ENCODE measurements at places on chromosomes 12 and 14.
A peak's percentile ranks its signal among the peaks of the same experiment; 100 is the strongest.

- no peak for DNase-seq
Observed at GRCh38 chr12:2854669-2855453, 2.0 kb downstream of the TEX52 start.

DNA sequence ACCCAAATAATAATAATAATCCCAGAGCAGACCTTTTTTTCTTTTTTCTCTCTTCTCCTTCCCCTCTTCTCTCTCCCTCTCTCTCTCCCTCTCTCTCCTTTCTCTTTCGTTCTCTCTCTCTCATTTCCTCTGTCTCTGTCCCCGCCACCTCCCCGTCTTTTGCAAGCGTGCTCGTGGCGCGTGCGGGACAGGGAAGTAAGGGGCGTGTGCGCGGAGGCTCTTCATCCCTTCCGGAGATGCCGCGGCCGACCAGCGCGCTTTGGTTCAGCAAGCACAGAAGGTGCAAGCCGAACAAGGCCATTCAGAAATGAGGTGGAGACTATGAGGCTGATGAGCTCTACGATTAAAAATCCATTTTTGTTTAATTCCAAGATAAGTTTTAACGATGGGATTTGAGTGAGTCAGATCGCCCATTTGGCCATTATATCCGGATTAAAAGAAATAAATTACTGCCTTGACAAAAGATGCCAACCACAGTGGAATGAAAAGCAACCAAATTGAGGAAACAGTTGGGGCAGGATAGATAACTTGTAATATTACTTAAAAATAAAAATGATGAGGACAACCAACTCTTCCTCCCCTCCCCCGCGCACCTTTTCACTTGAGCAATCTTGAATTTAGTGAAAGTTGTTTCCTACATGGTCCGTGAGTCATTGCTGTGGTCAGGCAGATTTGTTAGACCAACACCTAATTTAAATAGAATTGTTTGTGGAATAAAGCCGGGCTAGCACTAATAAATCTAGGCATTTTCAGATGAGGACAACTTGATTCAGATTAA, 1.2 kb upstream of the AMIGO2 start:
- DNase-seq = peak; percentile 54

DNA sequence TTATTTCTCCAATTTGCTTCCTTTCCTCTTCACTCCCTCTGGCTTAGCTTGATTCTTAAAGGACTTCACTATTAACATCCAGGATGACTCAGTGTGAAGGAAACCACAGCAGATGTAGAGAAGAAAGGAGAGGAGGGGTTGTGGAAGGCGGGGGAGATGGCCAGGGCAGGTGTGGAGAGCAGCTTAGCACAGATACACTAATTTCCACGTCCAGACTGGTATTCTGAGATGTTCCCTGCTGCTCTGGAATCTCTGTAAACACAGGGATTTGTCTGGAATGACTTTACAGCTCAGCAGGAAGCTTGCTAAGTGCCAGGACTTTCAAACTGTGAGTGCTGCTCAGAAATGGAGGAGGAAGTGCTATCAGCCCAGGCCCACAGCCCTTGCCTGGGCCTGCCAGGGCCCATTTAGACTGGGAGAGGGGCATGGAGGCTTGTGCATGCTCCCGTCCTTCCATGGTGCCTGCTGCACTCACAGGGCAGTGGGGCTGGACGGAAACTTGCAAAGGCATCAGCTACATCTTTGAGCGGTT, 202.5 kb upstream of the DDHD1 start:
- DNase-seq = no peak

- DNase-seq = no peak
Observed at GRCh38 chr12:101743242-101743641, 4.0 kb upstream of the SYCP3 start.

DNA sequence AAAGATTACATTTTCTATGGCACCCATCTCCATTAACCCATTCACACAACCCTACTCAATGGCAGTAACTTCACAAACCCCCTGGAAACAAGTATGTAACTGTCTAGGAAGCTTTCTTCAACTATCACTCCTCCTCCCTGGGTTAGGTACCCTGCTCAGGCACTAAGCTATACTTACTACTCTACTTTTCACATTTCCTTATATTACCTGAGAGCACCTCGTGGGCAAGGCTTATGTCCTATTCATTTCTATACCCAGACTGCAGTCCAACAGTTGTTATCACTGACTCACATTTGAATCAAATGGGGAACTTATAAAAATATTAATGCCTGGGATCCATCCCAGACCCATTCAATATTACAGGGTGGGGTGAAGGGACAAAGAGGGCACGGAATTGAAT, 4.6 kb downstream of the PAWR start:
- DNase-seq = no peak

DNA sequence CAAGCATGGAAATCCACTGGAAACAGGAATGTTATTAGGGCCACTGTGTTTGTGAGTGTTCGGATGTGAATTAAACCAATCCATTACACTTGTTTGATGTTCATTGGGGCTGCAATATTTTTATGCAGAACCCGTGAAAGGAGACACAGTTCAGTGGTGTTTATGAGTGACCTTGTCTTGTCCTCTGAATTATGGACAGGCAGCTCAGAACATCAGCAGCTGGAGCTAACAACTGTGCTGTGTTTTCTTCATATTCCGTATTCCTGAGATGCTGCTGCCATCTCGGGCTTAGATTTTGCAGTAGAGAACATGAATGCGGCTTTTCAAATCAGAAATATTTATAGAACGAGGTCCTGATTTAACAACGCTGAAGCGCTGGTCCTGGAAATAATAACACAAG, 20.3 kb upstream of the CACNA1C start:
- DNase-seq = no peak

- DNase-seq = peak; percentile 34
Observed at GRCh38 chr14:24334431-24335291, at the start of gene ADCY4. ADCY4 (minus strand) TSS chr14:24335071; CDS start chr14:24334652, 419 bp downstream.

- no peak for DNase-seq
Observed at GRCh38 chr14:99720941-99721791, 37.1 kb downstream of the CYP46A1 start.

DNA sequence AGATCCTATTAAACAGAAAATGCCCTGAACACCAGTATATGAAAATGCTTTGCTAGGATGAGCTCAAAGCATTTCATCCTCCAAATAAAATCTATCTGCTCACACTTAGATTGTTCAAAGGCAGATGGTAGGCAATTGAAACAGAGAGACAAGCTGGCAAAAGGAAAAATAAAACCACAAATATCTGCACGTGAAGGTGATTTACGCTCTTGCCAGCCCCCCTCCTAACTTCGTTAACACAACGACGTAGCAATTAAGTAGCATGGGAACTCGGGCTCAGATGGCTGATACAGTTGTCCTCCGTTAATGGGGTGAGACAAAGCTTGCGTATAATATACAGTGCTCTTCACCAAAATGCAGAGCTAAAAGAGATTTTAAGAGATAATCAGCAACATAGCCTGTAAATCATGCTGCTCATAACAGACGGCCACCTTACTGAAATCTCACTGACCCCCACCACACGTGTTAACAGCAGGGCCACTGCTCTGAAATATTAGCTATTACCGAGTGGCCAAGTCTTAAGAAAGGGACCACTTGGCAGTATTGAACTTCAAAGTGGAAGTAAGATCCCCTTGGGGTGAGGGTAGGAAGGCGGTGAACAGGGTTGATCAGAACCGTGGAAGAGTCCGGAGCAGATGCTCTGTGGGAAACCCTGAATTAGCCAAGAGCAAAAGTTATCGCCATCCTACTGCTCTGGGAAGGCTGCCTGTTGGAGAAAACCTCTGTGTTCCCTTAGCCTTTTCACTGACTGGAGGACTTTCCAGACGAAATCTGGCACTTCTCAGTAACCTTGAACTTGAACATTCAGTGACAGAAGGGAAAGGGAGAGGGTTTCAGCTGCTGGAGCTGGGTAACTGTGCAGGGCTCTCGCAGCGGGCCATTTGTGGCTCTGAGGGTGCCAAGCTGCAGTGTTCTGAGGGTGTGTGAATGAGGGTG, 23.1 kb downstream of the ETV6 start:
- no peak for DNase-seq

DNA sequence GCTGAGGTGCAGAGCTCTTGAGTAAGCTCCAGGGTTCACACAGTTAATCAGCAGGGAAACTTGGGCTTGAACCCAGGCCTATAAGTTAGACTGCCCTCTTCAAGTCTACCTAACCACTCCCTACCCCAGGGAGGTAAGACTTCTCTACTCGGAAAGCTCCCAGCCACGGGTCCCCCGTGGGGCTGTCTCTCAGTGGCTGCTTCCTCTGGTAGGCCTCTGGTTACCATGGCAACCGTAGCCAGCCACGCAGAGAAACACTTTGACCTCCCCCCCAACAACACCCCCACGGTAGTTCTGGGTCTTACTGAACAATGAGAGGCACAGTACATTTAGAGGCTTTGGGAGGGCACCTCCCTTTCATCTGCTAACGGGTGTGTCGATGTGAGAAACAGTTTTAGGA, 245.2 kb downstream of the AACS start:
- no peak for DNase-seq

DNA sequence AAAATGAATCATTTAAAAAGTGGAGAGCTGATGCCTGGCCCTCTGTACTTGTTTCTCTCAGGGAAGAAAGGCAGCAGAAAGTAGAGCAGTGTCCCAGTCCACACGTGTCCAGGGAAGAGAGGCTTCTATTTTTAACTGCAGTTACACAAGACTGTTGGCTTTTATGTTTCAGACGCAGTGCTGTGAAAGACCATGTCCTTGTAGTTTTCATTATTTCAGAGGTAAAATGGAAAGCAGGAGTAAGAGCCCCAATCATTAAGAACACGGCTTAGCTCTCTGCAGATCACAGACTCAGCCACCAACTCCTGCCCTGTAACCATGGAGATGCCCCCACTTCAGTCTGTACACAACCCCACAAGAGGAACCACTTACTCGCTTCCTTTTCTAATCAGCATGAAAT, 336.3 kb downstream of the DAD1 start:
- DNase-seq = no peak

DNA sequence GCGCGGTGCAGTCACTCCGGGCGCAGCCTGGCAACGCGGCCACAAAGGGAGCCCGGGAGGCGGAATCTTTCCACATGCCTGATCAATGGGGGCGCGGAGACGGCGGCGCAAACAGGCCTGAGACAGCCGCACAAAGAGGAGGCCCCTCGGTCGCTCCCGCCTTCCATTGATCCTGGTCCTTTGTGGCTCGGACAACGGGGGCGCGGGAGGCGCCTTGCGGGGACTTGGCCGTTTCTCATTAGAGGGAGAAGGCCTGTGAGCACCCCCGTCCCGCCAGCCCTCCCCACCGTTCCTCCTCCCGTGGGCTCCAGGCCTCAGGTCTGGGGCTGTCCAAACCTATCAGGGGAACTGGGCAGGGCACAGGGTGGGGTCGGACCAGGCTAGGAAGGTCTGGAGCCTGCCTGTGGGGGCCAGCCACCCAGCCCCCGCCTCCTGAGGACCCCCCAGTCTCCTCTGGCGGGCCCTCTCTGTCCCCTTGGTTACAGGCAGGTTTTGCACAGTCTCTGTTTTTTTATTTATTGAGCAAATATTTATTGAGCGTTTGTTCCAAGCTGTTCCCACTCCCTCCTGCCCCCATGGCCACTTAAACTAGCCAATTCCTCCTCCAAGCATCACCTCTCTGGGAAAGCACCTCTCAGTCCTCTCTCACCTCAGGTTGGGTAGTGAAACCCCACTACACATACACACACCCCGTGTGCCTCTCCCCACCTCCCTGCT, 29.0 kb upstream of the MSI1 start:
- DNase-seq = no peak

DNA sequence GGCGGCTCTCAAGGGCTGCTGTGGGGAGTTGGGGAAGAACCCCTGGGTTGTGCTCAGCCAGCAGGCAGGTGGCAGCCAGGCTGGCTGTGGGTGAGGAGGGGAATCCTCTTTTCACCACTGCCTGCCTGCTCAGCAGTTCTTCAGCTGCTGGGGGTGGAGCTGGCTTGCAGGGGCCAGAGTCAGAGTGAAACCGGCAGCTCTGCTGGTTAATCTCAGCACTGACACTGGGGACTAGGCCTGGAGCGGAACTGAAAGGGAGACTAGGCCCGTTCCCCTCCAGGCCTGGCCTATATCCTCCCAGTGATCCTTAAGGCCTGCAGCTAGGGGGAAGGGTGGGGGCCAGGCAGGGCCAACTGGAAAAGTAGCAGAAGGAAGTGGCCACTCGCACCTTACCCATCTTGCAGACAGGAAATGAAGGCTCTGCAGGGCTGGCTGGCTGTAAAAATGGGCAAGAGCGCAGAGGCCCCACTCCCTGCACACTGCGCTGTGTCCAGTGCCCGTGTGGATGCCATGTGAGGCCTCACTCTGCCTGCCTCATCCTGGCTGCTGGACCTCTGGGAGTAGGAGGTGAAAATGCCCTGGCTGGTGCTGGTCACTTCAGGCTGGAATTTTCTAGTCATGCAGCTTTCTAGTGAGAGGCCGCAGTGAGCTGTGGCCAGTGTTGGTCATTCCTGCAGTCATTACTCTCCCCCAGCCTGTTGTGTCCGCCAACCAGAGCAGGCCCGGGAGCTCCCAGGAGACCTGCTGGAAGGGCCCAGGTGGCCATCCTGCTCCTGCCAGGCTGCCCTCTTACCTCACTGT, 39.4 kb downstream of the SH2B3 start:
- DNase-seq = peak; percentile 82

DNA sequence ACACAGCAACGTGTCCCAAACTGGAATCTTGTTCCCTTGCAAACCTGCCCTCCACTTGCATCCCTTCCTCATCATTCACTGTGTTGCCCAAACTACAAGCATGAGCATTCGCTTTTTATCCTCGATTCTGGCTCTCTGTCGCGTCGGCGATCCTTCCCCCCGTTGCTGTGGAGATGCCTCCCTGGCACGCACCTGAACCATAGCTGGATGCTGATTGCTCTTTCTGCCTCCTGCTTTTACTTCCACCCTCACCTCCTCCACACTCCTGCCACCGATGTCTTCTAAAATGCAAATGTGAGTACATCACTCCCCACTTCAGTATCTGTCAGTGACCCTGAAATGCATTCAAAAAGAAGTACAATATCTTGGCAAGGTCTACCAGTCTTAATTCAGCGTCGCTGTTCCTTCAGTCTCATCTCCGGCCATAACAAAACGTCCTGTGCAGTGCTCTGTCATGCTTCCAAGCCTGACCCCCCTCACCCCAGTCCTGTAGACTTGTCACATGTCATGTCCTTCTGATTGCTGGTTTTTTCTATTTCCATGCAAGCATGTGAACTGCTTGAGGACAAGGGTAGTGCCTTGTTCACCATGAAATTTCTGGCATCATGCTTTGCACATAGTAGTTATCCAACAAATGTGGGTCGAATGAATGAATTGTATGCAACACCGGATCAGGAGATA, 2.5 kb upstream of the PPP2R5C start:
- no peak for DNase-seq

DNA sequence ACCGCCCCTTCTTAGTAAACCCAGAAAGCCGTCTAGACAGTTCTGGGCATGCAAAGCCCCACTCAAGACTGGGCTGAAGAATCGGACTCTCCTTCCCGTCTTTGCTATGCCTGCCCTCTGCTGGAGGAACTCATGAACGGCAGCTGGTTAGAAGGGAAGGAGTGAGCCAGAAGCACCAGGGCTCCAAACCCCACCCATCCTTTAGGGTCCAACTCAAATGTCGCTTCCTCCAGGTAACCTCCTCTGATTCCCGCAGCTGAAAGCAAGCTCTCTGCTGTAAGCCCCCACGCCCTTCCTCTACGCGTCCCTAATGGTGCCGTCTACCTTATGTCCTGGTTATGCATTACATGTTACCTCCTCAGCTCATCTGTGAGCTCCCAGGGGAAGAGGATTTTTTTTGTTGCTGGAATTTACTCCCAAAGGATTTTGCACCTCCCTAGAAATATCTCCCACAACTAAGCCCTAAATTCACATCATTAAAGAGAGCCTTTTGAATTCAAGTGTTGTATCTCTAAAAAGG, 59.0 kb upstream of the SCN8A start:
- peak; percentile 71 for DNase-seq

- no peak for DNase-seq
Observed at GRCh38 chr14:70726651-70727375, 82.5 kb downstream of the MAP3K9 start.

GRCh38 chr12:127987199-127987901, 279.6 kb upstream of the TMEM132C start:
- DNase-seq = no peak

GRCh38 chr14:74630881-74631690, 19.0 kb upstream of the LTBP2 start:
- no peak for DNase-seq

Data from stimulated activated CD4-positive, alpha-beta T cell treated with anti-CD3 and anti-CD28 coated beads, Interleukin-4, amount 100 ng/mL, for 1 hour (primary cell).